ENCODE measurements at places on chromosomes 6 and 20.

GRCh38 chr20:31856516-31856915 is 11.1 kb upstream of the FOXS1 start:
- DNase-seq: no peak

DNA sequence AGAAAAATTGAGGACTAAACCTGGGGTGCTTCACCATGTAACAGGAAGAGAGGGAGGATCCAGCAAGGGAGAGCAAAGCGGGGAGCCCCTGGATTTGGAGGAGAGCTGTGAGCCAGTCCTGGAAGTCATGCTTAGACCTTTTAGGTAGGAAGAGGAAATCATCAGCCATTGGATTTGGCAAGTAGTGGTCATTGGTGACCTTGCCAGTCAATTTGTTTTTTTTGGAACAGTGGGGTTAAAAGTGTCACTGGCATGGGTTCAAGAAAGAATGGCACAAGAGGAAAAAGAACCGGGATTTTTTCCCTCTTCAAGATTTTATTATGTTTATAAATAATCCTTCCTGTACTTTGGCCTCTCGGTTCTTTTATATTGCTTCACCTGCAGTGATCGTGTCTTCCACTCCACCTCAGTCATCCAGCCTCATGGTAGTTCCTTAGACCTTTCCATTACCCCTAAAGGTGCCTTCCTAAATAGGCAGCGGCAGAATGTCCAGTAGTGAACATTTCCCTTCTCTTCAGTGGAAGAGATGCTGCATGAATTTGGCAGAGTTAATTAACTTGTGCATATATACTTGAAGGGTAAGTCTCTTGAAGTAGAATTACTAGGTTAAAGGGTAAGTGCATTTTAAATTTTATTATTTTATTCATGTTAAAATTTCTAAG is 124.7 kb downstream of the QKI start:
- DNase-seq: no peak

DNA sequence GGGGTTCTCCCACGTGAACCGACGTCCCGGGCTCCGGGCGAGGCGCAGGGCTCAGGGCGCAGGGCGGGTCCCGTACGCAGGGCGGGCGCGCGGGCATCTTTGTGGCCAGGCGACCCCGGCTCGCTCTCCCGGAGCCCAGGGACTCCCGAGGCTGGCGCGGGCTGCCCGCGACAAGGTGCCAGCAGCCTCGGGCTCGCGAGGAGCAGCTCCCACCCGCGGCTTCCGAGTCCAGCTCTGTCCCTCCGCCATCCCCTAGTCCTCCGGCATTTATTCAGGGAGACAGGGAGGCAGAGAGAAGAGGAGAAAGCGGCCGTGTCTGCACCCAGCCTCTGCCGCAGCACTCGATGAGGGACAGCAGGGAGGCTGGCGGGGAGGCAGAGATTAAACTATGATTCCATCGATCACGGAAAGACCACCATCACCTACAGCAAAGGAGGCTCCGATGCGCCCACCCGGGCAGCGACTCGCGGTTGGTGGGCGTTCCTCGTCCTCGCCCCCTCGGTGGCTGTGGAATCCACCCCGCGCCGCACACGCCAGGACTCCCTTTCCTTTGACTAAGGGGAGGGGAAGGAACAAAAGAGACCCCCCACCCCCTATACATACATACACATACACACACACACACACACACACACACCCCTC is 1.1 kb downstream of the RGS17 start:
- no peak for DNase-seq

DNA sequence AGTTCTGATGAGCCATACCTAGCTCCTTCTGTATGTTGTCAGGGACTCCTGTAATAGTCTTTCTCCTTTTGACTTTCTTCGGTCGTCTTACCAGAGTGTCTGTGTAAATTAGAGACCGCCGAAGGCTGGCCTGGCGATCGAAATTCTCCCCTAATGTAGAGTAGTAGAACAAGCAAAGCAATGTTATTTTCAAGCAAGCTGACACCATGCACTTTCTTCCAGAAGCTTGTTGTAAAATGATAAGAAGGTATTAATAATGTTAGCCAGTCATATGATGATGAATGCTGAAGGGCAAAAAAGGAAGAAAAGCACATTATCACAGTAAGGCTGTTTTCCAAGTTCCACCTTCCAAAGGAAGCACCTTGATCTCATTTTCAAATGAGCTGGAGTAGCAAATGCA is 37.9 kb downstream of the HEBP2 start:
- no peak for DNase-seq

GRCh38 chr6:17758119-17758518 is 51.4 kb upstream of the NUP153 start:
- DNase-seq: no peak

DNA sequence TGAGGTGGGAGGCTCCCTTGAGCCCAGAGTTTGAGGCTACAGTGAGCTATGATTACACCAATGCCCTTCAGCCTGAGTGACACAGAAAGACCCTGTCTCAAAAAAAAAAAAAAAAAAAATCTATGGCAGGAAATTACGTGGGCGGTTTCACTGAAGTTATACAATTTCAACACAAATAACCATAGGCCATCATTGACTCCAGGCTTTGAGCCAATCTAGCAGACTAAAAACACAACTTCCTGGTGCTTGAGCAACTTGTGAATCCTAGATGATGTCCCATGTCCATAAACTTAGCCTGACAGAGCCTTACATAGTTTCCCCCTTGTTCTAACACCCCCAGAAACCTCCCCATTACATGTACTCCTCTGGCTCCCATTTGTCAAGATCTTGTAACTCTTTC is 131.8 kb downstream of the QRSL1 start:
- DNase-seq: no peak

GRCh38 chr20:25356271-25356933 is 34.2 kb downstream of the ABHD12 start:
- no peak for DNase-seq

DNA sequence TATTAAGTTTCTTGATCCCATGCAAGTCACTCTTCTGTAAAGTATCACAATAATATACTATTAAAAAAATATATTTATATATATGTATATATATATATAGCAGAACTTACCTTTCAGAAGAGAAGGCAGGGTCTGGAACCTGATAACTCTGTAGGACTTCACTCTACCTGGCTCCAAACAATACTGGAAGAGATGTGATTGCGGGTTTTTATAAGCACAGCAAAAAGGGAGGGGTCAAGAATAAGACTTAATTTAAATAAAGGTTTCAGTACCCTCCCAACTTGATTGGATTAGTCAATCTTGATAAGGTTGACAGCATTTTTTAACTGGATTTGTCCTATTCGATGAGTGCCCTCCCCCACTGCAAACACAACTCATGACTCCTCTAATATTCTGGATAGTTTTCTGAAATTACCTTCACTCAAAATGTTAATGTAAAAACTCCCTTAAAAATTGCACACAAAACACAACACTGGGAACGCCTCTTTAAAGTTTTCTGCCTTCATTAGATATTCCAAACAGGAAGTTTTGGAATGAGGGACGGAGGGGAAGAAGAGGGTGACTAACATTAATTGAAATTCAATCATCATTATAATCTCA is 4.0 kb upstream of the ZNF217 start:
- no peak for DNase-seq

GRCh38 chr6:80403365-80403764 is 296.9 kb downstream of the BCKDHB start:
- no peak for DNase-seq

DNA sequence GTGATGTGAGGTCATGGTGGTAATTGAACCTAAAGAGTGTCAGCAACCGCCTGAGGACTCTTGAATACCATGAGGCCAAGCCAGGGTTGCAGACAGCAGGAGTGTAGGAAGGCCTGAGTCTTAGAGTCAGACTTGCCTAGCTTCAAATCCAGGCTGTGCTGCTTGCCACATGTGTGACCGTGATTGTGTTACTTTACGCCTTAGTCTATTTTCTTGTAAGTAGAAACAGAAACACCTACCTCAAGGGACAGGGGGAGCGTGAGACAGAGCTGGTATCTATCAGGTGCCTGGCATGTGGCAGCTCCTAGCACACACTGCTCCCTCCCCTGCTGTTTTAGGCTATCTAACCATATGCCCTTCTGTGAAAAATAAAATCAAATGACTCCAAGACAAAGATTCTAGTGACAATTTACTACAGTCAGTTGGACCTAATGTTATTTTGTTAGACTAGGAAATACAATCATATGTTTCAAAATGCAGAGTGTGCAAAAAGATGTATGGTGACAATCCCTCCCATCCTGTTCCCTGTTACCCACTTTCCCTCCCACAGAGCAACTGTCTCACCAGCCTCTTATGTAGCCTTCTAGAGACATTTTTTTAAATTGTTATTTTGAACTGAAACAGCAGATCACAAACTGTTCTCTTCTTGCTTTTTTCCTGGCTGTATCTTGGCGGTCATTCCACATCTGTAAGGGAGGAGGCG is 21.7 kb downstream of the TAF8 start:
- DNase-seq: no peak

DNA sequence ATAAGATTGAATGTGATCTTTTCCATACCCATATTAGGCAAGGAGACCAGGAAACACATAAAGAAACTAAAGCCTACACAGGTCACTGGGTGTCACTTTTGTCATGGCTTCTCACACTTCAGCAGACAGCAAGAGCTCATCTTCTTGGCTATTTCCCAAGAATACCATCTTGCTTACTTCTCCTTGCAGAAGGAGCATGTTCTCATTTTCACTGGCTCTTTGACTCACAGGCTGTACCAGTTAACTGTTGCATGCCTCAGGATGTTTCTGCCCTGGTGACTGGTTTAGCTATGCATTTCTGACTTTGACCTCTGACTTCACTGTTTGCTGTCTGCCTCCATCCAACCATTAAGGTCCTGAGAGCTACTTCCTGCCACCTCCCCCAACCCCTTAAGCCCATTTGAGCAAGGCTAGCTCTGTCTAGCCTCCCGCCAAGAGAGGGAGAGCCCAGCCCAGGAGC is 40.3 kb upstream of the OGFRL1 start:
- no peak for DNase-seq

DNA sequence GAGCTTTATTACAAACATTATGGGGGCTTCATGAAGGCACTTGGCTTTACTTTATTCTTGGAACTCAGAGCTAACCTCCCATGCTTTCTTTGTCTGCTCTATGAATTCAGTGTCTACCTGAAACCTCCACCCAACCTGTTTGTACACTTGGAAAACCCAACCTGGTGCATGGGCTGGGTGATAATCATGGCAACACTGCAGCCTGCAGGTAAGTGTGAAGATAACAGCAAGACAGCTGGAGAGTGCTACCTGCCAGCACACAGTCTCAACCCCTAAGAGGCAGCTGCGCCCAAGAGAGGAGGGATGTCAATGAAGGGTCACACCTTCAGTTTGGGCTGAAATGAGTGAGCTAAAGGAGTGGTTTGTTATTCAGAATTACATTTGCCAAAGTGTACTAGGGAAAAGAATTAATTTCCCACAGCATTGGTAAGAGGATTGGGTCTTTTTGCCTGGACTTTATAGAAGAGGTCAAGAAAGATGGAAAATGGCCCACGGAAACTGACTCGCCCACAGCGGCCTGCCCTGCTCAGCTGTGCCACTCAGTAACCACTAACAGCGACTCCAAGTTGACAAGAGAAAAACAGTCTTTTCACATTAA is 24.4 kb downstream of the FOXQ1 start:
- DNase-seq: no peak

GRCh38 chr6:146913842-146914488 is 290.3 kb upstream of the STXBP5 start:
- DNase-seq: no peak

- DNase-seq: no peak
Measured at GRCh38 chr6:51841626-51842025, 245.8 kb downstream of the PKHD1 start.

All from cortex of kidney (tissue), 1 donor.